ENCODE measurements at places on chromosomes 5 and 9.
A peak's percentile ranks its signal among the peaks of the same experiment; 100 is the strongest.

GRCh38 chr9:29449306-29449705 lies 1876.0 kb upstream of the C9orf72 start:
- DNase-seq, result no peak

DNA sequence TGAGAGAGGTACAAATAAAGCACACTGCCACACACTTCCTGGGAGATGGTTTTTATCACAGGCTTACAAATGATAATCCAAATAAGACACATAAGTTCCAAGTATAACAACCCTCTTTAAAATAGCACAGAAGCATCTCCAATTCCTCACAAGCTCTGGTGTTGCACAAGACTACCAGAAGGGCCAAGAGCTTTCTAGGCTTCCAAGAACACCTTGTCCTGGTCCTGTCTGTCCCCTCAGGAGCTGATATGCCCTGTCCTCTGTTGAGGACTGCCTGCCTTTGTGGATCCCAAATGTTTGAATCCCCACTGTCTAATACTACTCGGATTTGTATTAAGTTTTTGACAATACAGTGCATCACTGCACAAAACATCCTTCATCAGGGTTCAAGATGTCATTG lies 110.1 kb downstream of the SPOCK1 start:
- no peak for DNase-seq

- no peak for DNase-seq
Measured at GRCh38 chr5:126562823-126563222, 32.2 kb downstream of the ALDH7A1 start.

- DNase-seq, result peak; percentile 22
Measured at GRCh38 chr9:93860694-93861658, 94.2 kb downstream of the BARX1 start.

GRCh38 chr9:16708656-16709435 lies 161.6 kb downstream of the BNC2 start:
- peak; percentile 58 for DNase-seq

- DNase-seq, result no peak
Measured at GRCh38 chr9:111762556-111762955, 32.2 kb downstream of the SHOC1 start.

GRCh38 chr5:78647838-78648358 lies 674 bp downstream of the LHFPL2 start:
- DNase-seq, result peak; percentile 67

DNA sequence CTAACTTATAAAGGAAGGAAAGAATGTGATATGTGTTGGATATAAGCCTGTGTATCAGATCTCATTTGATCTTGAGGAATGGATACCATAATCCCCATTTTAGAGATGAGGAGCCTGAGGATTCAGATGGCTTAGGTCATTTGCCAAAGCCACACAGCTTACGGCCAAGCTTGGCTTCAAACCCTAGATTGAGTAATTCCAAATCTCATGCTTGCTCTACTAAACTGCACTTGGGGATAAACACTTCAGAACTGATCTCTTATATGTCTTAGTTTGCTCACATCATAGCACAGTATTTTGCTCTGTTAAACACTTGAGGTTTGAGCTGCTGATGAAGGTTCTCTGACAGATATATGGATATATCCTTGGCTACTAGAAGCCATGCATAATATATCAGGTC lies 504.4 kb downstream of the NTRK2 start:
- DNase-seq, result no peak

DNA sequence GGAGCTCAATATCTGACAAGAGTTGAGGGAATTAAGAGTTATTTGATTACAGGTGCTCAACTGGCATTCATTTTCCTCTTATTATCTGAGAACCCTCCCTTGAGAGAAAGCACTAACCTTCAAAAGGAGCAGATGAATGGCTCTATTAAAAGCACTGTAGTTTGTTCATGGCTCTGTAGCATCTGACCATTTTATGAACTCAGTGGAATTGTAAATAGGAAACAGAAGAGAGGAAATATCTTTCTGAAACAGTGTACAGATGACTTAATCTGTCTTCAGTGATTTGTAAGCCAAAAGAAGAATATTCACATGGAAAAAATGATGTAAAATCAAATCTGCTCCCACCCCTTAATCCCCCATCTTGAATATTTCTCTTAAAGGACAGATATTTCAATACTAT lies 810.4 kb upstream of the GRAMD2B start:
- no peak for DNase-seq

GRCh38 chr9:125493384-125493783 lies 213.6 kb downstream of the MAPKAP1 start:
- no peak for DNase-seq

DNA sequence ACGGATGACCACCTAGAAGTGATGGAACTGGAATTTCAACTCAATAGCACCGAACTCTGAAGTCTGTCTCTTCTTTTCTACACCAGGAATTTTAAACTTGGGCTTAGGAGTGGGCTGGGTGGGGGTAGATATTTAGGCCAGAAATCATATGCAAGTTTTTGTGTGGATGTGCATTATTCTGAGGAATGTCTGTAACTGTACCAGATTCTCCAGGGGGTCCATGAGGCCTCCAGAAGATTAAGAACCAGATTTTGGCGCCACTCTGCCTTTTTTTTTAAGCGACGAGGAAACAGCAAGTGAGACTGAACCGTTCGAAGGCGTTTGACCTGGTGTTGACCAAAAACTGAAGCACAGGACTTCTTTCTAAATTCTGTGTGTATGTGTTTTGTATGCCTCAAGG lies 88.8 kb upstream of the TTC23L start:
- DNase-seq, result no peak

- no peak for DNase-seq
Measured at GRCh38 chr5:5350101-5350500, 72.4 kb upstream of the ICE1 start.

- DNase-seq, result no peak
Measured at GRCh38 chr5:125142458-125142857, 396.0 kb upstream of the ZNF608 start.

DNA sequence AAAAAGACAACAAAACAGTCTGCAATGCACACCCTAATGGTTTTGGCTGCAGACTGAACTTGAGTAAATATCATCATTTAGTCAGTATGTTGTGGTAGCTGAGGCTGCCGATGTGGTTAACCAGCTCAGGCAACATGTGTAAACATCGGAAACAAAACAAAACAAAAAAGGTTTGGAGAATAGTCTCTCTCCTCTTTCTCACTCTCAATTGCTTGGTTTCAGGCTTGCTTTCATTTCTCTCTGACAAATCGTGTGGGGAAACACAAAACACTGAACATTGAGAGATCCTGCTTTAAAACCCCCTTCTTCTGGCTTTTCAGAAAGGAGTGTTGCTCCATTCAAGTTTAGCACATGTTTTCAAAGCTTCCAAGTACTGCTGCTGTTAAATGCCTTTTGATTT lies 453.3 kb downstream of the BNC2 start:
- peak; percentile 67 for DNase-seq

All from brain (organoid and tissue), 16 donors.